ENCODE measurements at places on chromosomes 13 and 19. TPM values are rescaled to one million over a fixed set of nuclear protein-coding genes. Genes with fewer than 3 reads are reported as not detected.

Gene SYT3
- 0.29 TPM for total RNA-seq

Gene SBSN
- 2,263 TPM for total RNA-seq

Gene NLRP11
- not detected for total RNA-seq

Gene CGB1
- 2.2 TPM for total RNA-seq

Gene RASGRP4
- total RNA-seq = 1.9 TPM

Gene ICAM4
- total RNA-seq = not detected

Gene CEACAM8
- total RNA-seq = not detected

Gene GNG8
- not detected for total RNA-seq

Gene ZNF729
- not detected for total RNA-seq

Gene LGALS4
- total RNA-seq = 1.6 TPM

All from lower leg skin (tissue), 4 donors.